ENCODE measurements at places on chromosomes 2 and 18. TPM values are rescaled to one million over a fixed set of nuclear protein-coding genes. Genes with fewer than 3 reads are reported as not detected.

DNA sequence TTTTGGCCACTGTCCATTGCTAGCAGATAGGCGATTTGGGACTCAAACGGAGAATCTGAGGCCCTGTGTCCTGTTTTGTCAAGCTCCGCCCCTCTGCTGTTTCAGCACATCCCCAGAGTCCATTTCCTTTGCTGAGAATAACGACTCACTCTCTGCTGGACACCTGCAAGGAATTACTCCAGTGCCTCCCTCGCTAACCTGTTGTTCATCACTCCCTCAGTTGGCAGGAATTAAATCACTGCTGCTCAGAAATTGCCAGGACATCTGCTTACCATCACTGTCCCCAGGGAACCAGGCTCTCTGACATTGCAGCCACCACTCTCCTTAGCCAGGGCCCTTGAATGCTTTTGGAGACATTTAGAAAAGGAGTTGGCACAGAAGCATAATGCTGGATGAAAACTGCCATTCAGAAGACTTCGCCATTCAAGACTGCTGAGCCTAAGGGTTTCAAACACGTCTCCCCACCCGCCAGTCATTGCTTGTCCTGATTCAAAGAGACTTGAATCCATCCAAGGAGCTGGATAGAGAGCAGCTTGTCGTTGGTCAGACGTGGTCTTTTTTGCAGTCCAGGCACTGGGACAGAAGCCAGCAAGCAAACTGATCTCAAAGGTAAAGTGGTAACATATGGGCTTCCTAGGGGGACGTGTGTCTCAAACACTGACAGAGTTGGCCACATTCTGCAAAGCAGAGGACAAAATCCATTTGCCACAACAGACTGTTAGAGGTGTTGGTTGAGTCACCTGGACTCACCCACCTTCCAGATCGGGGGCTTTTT, 155.3 kb downstream of the UXS1 start:
- no peak overlapping the region for H3K27ac ChIP-seq
- no peaks in the 10 kb centered on the region for H3K36me3 ChIP-seq
- DNase-seq, result no peak

GRCh38 chr2:1488851-1489250, 75.6 kb downstream of the TPO start:
- no peak for DNase-seq
- no peaks in the 10 kb centered on the region for H3K27me3 ChIP-seq
- H3K36me3 ChIP-seq, result no peaks in the 10 kb centered on the region
- no peaks in the 10 kb centered on the region for H3K4me1 ChIP-seq
- H3K4me3 ChIP-seq, result no peak overlapping the region

PROM2 gene
- 0.44 TPM for total RNA-seq

DNA sequence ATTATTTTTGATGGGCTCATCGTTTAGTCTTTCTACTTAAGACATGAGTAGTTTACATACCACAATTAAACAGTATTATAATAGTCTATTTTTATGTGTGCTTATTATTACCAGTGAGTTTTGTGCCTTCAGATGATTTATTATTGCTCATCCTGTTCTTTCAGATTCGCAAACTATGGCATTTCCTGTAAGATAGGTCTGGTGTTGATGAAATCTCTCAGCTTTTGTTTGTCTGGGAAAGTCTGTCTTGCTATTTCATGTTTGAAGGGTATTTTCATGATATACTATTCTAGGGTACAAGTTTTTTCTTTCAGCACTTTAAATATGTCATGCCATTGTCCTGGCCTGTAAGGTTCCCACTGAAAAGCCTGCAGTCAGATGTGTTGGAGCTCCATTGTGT, 101.3 kb downstream of the DNAH7 start:
- no peak overlapping the region for H3K4me3 ChIP-seq
- H3K4me1 ChIP-seq, result no peaks in the 10 kb centered on the region
- H3K27me3 ChIP-seq, result peaks cover 7% of the 10 kb centered on the region
- H3K27ac ChIP-seq, result no peak overlapping the region

DNA sequence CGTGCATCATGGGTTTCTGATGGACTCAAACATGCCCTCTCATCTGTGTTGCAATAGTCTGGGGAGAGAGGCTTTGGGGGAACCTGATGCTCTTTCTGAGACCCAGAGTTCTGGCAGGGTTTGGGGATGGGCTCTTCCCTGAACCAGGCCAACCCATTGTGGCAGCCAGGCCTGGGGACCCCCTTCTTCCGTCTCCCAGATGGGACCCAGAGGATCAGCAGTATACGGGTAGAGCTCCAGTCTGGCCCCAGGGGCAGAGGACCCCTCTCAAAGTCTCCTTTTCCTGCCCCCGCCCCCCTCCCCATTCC, 333.7 kb downstream of the DYSF start:
- peaks cover 4% of the 10 kb centered on the region for H3K27me3 ChIP-seq
- no peaks in the 10 kb centered on the region for H3K36me3 ChIP-seq
- no peak overlapping the region for H3K4me3 ChIP-seq
- H3K27ac ChIP-seq, result no peak overlapping the region

DNA sequence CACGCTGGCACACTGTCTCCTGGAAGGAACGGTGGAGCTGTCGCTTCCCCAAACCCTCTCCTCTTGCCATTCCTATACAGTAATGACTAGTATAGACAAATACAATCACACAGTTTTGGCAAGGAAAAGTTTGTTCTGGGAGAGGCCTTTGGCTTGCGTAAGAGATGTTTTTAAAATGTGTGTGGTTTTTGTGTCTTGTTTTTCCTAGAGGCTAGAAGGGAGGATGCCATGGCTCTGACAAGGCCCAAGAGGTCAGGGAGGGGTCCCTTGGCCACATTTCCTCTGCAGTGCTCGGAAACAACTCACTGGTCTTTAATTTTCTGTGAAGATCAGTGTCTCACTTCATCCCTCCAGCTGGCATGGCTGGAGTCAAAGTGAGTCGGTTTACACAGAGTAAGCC, 195.9 kb downstream of the SH3RF3 start:
- no peaks in the 10 kb centered on the region for H3K27me3 ChIP-seq
- H3K4me1 ChIP-seq, result peaks cover 8% of the 10 kb centered on the region
- no peaks in the 10 kb centered on the region for H3K36me3 ChIP-seq
